Activated CD4-positive, alpha-beta T cell treated with anti-CD3 and anti-CD28 coated beads, Interleukin-2, amount 50 U/mL, for 48 hours (primary cell): ENCODE measurements at places on chromosomes 3 and 15.

DNA sequence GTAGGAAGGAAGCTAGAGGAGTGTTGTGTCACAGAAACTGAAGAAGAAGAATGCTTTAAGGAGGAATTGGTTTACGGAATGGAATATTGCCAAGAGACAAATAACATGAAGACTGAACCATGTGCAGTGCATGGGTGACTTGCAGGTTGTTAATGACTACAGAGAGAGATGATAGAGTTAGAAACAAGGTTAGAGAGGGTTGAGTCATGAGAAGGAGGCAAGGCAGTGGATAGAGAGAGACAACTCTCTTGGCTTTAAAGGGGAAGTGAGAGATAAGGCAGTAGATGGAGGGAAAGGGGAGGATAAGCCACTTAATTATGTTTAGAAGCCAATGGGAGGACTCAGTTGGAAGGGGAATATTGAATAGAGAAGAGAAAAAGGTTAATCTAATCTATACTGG is 119.3 kb upstream of the CCNL1 start:
- DNase-seq, result no peak

DNA sequence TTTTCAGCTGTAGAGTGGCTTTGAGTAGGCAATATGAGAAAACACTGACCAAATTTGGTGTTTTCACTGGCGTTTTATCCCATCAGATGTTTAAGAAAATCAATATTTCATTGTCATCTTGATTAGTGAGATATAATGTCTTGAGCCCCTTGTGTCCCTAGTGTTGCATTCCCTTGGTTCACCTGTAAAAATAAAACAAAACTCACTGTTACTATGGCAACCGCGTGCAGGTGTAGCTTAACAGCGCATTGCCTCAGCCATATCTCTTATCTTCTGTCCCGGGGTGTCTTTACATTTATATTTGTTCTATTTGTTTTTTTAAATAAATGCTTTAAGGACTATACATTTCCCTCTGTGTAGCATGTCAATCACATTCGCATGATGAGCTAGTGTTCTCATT is 551.6 kb downstream of the ZIC1 start:
- DNase-seq, result no peak

- no peak for DNase-seq
Measured at GRCh38 chr15:22988811-22989210, 8.6 kb upstream of the CYFIP1 start.

GRCh38 chr15:82535566-82536408 is 4.5 kb downstream of the RPS17 start:
- no peak for DNase-seq

DNA sequence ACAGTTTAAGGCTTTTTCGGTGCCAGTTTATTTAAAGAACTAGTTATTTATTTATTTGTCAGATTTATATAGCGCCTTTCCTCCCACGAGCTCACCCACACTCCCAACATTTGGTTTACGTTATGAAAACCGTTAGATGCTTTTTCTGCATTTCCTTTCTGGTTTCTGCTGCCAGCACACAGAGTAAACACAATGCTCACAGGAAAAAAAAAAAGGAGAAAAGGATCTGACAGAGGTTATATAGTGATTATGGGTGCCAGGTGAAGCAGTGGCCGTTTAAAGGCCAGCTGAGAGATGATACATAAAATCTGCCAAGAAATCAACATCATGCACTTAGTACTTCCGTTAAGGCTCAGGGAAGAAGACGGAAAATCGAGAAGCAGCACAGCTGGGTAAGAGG is 37.9 kb downstream of the ETV5 start:
- no peak for DNase-seq

DNA sequence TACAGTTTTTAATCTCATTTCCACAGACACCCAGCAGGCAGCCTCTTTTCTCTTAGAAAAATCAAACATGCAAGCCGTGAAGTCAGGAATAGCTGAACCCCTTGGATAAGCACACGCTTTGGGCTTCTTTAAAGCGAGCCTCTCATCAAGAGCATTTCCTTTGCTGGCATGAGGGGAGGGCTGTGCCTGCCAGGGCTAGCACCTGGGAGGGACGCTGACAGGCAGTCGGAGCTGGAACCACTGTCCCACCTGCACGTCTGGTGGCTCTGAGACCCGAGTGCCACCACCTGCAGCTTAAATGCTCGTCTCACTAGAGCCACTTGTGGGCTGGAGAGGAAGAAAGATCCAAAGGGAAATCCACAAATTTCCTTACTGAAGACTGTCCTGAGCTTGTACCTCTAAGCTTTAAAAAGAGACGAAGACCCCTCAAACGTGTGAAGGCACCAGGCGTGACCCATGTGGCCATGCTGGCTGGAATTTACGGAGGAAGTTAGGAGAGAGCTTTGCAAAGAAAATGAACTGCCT is 9.4 kb downstream of the MAP6D1 start:
- DNase-seq, result no peak

DNA sequence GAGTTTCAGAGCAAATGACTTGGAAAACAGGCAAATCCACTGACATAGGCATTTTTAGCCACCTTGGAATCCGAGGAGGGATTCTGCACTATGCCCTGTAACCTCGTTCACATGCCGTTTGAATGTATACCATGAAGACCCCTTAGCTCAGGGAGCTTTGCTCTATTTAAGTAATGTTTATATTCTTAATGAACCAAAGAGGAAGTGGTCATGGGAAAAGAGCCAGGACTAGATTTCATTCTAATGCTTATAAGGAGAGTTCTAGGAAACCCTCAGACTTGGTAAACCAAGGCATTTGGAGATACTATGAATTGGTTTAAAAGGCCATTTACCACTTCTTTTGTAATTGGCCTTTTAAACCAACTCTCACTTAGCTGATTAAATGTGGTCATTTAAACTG is 178.9 kb downstream of the IGF1R start:
- no peak for DNase-seq

- no peak for DNase-seq
Measured at GRCh38 chr3:156417559-156418132, 137.3 kb downstream of the SSR3 start.

- DNase-seq, result no peak
Measured at GRCh38 chr3:168241156-168241555, 145.4 kb upstream of the GOLIM4 start.

DNA sequence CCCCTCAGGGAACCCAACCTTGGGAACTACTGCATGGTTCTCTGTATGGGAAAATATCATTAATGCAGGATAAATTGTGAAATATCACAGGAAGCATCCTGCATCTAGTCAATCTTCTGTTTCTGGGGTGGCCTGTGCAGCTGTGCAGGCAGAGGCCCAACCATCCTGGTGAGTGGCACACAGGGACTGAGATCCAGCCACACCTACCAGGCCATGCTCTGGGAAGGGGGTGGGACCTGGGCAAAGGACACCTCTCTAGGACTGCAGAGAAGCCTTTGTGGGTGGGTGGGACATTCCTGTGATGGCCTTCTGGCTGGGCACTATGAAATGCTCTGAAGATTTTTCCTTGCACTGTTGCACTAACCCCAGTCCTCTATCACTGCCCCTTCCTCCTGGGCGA is 26.8 kb downstream of the CCRL2 start:
- DNase-seq, result no peak

- DNase-seq, result no peak
Measured at GRCh38 chr3:9649791-9650521, 651 bp downstream of the MTMR14 start.

- DNase-seq, result no peak
Measured at GRCh38 chr3:150636258-150636657, 33.1 kb downstream of the SELENOT start.

DNA sequence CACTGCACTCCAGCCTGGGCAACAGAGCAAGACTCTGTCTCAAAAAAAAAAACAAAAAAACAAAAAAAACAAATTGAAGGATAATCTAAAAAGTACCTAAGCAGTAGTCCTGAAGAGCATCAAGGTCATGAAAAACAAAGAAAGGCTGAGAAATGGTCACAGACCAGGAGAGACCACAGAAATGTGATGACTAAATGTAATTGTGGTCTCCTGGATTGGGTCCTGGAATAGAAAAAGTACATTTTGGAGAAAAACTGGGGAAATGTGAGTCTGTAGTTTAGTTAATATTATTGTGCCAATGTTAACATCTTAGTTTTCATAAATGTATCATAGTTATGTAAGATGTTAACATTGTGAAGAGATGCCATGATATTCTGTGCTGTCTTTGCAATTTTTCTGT is 267.5 kb upstream of the NR2E3 start:
- DNase-seq, result no peak

DNA sequence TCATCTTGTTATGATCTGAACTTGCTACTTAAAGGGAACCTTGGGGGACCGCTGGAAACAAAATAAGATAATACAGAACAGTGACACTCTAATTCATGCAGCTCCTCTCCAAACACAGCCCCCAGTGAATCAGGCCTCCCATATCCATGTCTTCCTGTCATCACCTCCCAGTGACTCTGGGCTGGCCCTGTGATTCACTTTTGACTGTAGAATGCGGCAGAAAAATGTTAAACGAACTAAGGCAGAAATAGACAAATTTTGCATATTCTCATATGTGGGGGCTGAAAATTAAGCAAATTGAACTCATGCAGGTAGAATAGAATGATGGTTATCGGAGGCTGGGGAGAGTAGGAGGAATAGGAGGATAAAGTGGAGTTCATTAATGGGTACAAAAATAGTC is 20.2 kb upstream of the GADL1 start:
- no peak for DNase-seq
